ENCODE measurements at places on chromosomes 11 and 22. TPM values are rescaled to one million over a fixed set of nuclear protein-coding genes. Genes with fewer than 3 reads are reported as not detected.

The C11orf86 gene
- not detected for total RNA-seq

The SMC1B gene
- under 0.01 TPM for total RNA-seq

The SYT12 gene
- total RNA-seq = 3.6 TPM

The SERHL2 gene
- 7.1 TPM for total RNA-seq

The OR8G1 gene
- total RNA-seq = 0.43 TPM

The RGL4 gene
- not detected for total RNA-seq

The UVRAG gene
- total RNA-seq = 27.2 TPM

The KIAA1671 gene
- total RNA-seq = 12.8 TPM

Measured in articular chondrocyte of knee joint (primary cell).